Dermis blood vessel endothelial cell (primary cell): ENCODE measurements at places on chromosomes 3 and 15. TPM values are rescaled to one million over a fixed set of nuclear protein-coding genes. Genes with fewer than 3 reads are reported as not detected.

Gene FAM107A
- 2.9 and 9.3 TPM in 2 replicates for total RNA-seq

Gene ZMYND10
- 0.05 TPM in 1 of 2 replicates, not detected in the other for total RNA-seq

Gene CHRM5
- total RNA-seq, result 0.17 TPM in 1 of 2 replicates, not detected in the other

Gene LRRN1
- total RNA-seq, result not detected in 2 replicates

Gene VIPR1
- 0.23 and 0.85 TPM in 2 replicates for total RNA-seq

Gene CTDSPL
- total RNA-seq, result 107 and 161 TPM in 2 replicates

Gene CYP1A1
- 37.6 and 89.4 TPM in 2 replicates for total RNA-seq

Gene GOLGA8G
- not detected in 2 replicates for total RNA-seq

Gene SLC28A2
- total RNA-seq, result not detected in 2 replicates

Gene EPHB3
- under 0.01 and 0.23 TPM in 2 replicates for total RNA-seq

Gene SEMA3G
- 30.5 and 30.9 TPM in 2 replicates for total RNA-seq

Gene ANKUB1
- not detected in 2 replicates for total RNA-seq

Gene AHSG
- 0.05 TPM in 1 of 2 replicates, not detected in the other for total RNA-seq

Gene TNFAIP8L3
- 49.9 and 79.0 TPM in 2 replicates for total RNA-seq

Gene CAMP
- not detected in 2 replicates for total RNA-seq

Gene WDR72
- total RNA-seq, result under 0.01 TPM in 1 of 2 replicates, not detected in the other

Gene CDCP1
- total RNA-seq, result 0.09 and 0.17 TPM in 2 replicates

Gene CCR3
- total RNA-seq, result not detected in 2 replicates

Gene SLC6A11
- not detected in 2 replicates for total RNA-seq

Gene TSEN2
- total RNA-seq, result 10.2 and 14.2 TPM in 2 replicates

Gene GNB4
- 70.5 and 93.4 TPM in 2 replicates for total RNA-seq

Gene IQCF5
- total RNA-seq, result not detected in 2 replicates
